Uterus (tissue), 4 donors: ENCODE measurements at places on chromosomes 1 and 21. TPM values are rescaled to one million over a fixed set of nuclear protein-coding genes. Genes with fewer than 3 reads are reported as not detected.

DNA sequence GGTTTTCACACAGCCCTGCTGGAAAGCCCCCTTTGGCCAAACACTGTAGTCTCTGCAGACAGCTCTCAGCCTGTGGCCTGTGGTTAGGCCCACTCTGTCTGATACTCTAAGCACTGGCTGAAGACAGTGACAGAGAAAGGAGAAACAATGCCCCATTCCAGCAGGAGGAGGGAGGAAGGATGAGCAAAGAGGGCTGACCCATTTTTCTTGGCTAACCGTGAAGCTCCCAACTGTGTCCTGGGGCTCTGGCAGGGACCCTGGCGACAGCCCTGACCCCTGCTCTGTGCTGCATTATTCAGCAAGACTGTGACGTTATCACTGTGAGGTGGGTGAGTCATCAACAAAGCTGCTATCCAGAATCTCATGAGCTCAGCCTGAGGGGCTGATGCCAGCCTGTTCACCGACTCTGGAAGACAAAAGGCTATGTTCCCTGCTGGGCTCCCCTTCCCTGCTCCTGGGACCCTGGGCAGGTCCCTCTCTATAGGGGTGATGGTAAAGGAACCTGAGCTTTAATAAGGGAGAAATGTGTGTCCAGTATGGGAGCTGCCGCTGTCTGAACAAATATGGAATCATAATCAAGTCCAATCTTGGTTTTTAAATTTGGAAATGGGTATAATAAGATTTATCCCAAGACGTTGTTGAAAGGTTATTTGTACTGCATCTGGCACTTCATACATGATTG lies 107.0 kb downstream of the RHOU start:
- DNase-seq, result no peak
- no peaks in the 10 kb centered on the region for H3K27me3 ChIP-seq
- H3K36me3 ChIP-seq, result no peaks in the 10 kb centered on the region

The HMCN1 gene
- total RNA-seq, result 3.3 TPM

The ZBED6 gene
- total RNA-seq, result 63.2 TPM

DNA sequence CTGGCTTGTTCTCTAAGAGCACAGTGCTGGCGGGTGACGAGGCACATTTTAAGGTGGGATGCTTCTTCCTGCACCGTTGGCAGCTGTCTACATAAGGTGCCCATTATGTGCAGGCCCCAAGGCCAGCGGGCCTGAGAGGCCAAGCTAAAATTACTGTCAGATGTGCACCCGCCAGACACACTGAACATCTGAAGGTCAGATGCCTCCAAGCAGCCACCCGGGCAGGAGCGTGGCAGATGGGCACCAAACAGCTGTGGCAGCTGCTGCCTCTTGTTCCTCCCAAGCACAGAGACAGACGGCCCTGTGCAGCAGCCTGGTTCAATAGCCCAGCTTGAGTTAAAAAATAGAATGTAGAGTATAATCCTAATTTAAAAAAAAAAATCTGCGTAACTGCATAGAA lies 211.9 kb upstream of the EDN2 start:
- no peak overlapping the region for H3K27ac ChIP-seq
- no peaks in the 10 kb centered on the region for H3K4me1 ChIP-seq
- H3K27me3 ChIP-seq, result no peaks in the 10 kb centered on the region
- no peak for DNase-seq

The LIPI gene
- total RNA-seq, result not detected

The CYP4Z1 gene
- 0.51 TPM for total RNA-seq

The OLFM3 gene
- total RNA-seq, result not detected

DNA sequence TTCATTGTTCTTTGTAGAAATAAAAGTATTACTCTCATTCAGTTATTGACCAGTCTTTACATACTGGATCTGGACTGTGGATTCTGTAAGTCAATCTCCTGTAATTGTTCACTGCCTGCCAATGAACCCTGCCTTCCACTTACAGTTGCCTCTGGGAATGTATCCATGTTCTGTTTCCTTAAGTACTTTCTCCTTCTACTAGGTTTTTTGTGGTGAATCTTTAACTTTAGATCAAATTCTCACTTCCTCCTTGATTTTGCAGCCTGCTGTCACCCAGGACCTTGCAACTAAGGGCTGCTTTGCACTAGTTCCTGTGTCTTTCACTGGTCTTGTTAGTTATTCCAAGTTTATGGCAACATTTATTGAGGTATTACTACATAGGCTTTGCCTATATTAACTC lies 28.2 kb upstream of the ANKRD13C start:
- H3K4me3 ChIP-seq, result no peak overlapping the region
- H3K27me3 ChIP-seq, result no peaks in the 10 kb centered on the region
- H3K4me1 ChIP-seq, result no peaks in the 10 kb centered on the region
- no peaks in the 10 kb centered on the region for H3K36me3 ChIP-seq
- no peak for DNase-seq

GRCh38 chr1:232376632-232377493 lies 253.1 kb downstream of the SIPA1L2 start:
- no peak overlapping the region for H3K27ac ChIP-seq
- H3K36me3 ChIP-seq, result no peaks in the 10 kb centered on the region
- H3K4me3 ChIP-seq, result no peak overlapping the region
- no peak for DNase-seq
- H3K27me3 ChIP-seq, result no peaks in the 10 kb centered on the region

GRCh38 chr1:179228783-179229213 lies 679 bp downstream of the ABL2 start:
- H3K27ac ChIP-seq, result peak overlapping the region; percentile 89
- peak overlapping the region; percentile 99 for H3K4me3 ChIP-seq
- DNase-seq, result peak; percentile 28
- no peaks in the 10 kb centered on the region for H3K4me1 ChIP-seq

DNA sequence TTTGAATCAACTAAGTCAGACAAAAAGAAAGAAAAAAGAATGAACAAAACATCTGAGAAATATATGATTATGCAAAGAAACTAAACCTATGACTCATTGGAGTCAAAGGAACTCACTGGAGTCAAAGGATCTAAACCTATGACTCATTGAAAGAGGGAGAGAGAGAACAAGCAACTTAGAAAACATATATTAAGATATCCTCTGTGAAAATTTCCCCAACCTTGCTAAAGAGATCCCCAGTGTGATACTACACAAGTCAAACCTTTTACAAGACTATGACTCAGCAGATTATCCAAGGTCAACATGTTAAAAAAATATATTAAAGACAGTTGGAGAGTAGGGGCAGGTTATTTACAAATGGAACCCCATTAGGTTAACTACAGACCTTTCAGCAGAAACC lies 1538.3 kb downstream of the NCAM2 start:
- no peaks in the 10 kb centered on the region for H3K4me1 ChIP-seq
- H3K27ac ChIP-seq, result no peak overlapping the region
- DNase-seq, result no peak
- no peaks in the 10 kb centered on the region for H3K36me3 ChIP-seq

DNA sequence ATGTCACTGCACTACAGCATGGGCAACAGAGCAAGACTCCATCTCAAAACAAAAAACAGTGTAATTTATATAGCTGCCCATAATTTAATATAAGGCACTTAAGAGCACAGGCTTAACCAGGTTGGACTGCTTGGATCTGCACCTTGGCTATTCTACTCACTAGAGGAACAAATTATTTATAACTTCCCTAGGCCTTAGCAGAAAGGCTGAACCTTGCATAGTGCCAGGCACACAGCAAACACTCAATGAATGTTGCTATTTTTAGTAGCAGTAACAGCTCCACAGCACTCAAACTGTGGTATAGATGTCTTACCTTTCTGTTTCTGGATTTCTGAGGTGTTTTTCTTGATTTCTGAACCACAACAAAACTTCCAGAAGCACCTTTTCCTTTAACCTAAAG lies 19.8 kb downstream of the HP1BP3 start:
- H3K4me1 ChIP-seq, result no peaks in the 10 kb centered on the region
- H3K36me3 ChIP-seq, result no peaks in the 10 kb centered on the region
- H3K27ac ChIP-seq, result no peak overlapping the region
- no peak for DNase-seq

DNA sequence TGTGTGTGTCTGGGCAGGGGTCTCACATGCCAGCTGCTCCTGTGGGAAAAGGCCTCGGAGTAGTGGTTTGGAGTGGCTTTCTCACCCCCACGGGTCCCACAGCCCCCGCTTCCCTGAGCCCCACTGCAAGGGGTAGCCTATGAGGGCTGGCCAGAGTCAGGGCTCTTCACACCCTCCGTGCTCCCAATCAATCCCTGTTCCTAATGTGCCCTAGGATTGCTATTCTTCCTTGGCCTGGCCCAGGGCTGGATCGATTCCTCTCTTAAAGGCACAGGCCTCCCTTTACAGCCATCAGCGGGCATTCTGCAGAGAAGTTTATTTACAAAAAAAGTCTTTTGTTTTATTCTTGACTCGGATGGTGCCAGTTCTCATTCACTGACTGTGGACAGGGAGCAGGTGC lies 19.3 kb upstream of the ACTL8 start:
- DNase-seq, result no peak
- no peaks in the 10 kb centered on the region for H3K27me3 ChIP-seq
- no peaks in the 10 kb centered on the region for H3K4me1 ChIP-seq
- no peaks in the 10 kb centered on the region for H3K36me3 ChIP-seq
- H3K4me3 ChIP-seq, result no peak overlapping the region
- no peak overlapping the region for H3K27ac ChIP-seq

DNA sequence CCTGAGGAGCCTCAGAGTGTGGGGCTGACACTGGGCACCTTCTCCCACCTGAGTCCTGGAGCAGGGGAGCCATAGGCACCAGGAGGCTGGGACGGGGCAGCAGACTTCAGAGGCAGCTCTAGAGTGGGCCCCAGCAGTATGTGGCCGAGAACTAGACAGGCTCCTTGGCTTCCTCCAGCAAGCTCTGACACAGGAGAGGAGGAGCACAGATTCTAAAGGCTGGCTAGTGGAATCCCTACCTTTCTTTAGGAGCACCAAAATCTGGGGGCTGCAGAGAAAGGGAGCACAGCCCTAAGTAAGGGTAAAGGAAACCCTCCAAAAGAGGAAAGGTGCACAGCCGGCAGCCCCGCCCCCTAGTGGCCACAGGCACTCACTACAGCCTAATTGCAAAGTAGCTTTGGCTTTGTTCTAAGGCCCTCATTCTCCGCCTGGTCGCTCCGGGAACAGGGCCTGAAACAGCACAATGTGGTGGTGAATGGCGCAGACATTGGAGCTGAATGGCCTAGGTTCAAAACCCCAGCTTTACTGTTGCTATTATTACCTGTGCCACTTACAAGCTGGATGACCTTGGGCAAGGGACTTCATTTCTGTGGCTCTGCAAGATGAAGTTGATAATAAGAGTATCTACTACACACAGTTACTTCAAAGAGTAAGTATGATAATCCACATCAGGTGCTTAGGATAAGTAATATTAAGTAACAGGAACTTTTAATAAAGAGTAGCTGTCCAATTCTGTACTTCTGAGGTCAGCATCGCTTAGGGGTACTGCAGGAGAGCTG lies 8.8 kb upstream of the GUCA2A start:
- H3K36me3 ChIP-seq, result no peaks in the 10 kb centered on the region
- DNase-seq, result peak; percentile 51
- H3K27me3 ChIP-seq, result no peaks in the 10 kb centered on the region
- no peaks in the 10 kb centered on the region for H3K4me1 ChIP-seq
- no peak overlapping the region for H3K27ac ChIP-seq
- H3K4me3 ChIP-seq, result no peak overlapping the region

DNA sequence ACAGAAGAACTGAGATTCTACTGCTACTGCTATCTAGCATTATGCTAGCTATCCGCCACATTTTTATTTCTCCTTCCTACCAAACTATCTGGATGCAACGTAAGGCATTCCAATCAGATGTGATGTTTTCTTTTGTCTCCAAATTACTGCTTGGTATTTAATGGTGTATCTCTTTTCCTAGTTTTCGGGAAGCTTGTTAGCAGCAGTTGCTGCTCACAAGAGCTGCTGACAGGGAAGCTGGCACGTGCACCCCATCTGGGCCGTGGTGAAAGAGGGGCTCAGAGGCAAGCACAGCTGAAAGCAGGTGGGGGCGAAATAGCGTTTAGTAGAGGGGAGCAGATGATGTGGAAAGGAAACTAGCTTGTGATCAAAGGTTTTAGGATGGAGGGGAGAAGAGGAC lies 57.3 kb downstream of the JAK1 start:
- no peaks in the 10 kb centered on the region for H3K36me3 ChIP-seq
- H3K27me3 ChIP-seq, result no peaks in the 10 kb centered on the region
- no peak for DNase-seq
- peaks cover 6% of the 10 kb centered on the region for H3K4me1 ChIP-seq

DNA sequence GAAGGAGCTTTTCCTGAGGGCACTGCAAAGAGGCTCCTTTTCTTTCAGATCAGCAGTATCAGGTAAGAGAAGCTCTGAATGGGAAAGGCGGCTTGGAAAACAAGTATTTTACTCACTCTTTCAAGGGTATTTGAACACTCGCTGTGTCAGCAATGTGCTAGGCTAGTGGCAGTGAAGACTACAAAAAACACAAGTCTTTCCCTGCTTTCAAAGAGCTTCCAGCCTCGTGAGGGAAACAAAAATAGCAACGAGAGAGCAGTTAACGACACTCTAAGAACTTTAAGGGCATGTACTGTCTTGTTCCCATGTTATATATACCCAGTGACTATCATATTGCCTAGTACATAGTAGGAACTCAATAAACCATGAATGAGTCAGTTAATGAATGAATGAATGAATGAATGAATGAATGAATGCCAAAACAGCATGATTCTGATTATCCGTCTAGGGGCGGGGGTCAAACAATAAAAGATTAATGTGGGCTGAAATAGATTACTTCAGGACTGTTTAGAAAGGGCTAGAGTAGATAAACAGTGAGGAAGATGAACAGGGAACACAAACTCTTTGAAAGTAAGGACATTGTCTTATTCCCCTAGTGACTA lies 14.2 kb upstream of the MCOLN3 start:
- H3K36me3 ChIP-seq, result no peaks in the 10 kb centered on the region
- DNase-seq, result no peak
- H3K4me3 ChIP-seq, result peak overlapping the region; percentile 50
- H3K27ac ChIP-seq, result peak overlapping the region; percentile 1
- H3K4me1 ChIP-seq, result no peaks in the 10 kb centered on the region
- no peaks in the 10 kb centered on the region for H3K27me3 ChIP-seq

DNA sequence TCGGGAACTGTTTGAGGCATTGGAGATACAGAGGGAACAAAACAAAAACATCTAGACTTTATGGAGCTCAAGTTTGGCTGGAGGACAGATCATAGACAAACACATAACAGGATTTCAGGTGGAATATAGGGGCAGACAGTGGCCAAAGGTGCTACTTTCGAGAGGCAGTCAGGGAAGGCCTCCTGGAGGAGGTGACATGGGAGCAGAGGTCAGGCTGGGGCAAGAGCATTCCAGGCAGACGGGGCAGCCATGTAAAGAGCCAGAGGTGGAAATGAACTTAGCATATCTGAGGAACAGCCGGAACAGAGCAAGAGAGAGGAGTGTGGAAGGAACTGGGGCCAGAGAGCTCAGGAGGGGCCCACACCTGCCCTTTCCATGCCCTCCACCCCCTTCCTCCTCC lies 122.3 kb downstream of the DMRTB1 start:
- peak; percentile 1 for DNase-seq
- no peaks in the 10 kb centered on the region for H3K4me1 ChIP-seq
- H3K4me3 ChIP-seq, result no peak overlapping the region
- H3K27ac ChIP-seq, result no peak overlapping the region
- H3K27me3 ChIP-seq, result no peaks in the 10 kb centered on the region

GRCh38 chr1:9289090-9289534 lies 3.6 kb upstream of the SPSB1 start:
- H3K27me3 ChIP-seq, result no peaks in the 10 kb centered on the region
- no peaks in the 10 kb centered on the region for H3K4me1 ChIP-seq
- no peak overlapping the region for H3K4me3 ChIP-seq
- peak; percentile 63 for DNase-seq
